ENCODE measurements at places on chromosomes 4 and X. TPM values are rescaled to one million over a fixed set of nuclear protein-coding genes. Genes with fewer than 3 reads are reported as not detected.

Gene UCP1
- not detected for total RNA-seq

Gene GABRE
- total RNA-seq: 19.3 TPM

Gene MTTP
- 0.27 TPM for total RNA-seq

Gene GAGE12H
- total RNA-seq: not detected

Gene PAGE3
- total RNA-seq: not detected

Gene HSFX3
- total RNA-seq: not detected

Gene HSD17B13
- total RNA-seq: not detected

Gene PDK3
- 1.4 TPM for total RNA-seq

Gene TGIF2LX
- not detected for total RNA-seq

Gene CA5B
- 21.2 TPM for total RNA-seq

Gene PF4V1
- not detected for total RNA-seq

Gene LCORL
- 14.1 TPM for total RNA-seq

Gene PGAM4
- not detected for total RNA-seq

Gene ARL9
- 0.22 TPM for total RNA-seq

Gene USP26
- total RNA-seq: not detected

Gene SHROOM4
- total RNA-seq: 0.12 TPM

Gene SLC25A43
- 18.4 TPM for total RNA-seq

Gene NOX1
- not detected for total RNA-seq
